Jurkat, Clone E6-1 (cell line): ENCODE measurements at places on chromosomes 7 and 10.

GRCh38 chr7:42250411-42250810 lies 13.4 kb upstream of the GLI3 start:
- no peak for DNase-seq

DNA sequence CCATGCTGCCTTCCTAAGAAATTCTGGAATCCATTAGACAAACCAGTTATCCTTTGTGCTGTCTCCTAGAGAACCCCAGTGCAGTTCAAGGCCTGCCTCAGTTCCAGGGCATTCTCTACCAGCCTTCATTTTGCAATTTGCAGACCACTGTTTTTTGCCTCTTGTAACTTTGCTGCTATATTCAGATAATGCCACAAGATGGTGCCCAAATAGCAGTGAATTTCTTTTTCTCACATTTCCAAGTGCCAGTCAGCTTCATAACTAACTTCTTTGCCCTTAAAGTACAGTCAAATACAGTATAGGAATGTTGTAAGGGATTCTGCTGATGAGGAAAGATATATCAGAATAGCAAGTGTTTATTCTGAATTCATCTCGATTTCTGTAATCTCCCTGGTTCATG lies 25.2 kb downstream of the LOXL4 start:
- no peak for DNase-seq

DNA sequence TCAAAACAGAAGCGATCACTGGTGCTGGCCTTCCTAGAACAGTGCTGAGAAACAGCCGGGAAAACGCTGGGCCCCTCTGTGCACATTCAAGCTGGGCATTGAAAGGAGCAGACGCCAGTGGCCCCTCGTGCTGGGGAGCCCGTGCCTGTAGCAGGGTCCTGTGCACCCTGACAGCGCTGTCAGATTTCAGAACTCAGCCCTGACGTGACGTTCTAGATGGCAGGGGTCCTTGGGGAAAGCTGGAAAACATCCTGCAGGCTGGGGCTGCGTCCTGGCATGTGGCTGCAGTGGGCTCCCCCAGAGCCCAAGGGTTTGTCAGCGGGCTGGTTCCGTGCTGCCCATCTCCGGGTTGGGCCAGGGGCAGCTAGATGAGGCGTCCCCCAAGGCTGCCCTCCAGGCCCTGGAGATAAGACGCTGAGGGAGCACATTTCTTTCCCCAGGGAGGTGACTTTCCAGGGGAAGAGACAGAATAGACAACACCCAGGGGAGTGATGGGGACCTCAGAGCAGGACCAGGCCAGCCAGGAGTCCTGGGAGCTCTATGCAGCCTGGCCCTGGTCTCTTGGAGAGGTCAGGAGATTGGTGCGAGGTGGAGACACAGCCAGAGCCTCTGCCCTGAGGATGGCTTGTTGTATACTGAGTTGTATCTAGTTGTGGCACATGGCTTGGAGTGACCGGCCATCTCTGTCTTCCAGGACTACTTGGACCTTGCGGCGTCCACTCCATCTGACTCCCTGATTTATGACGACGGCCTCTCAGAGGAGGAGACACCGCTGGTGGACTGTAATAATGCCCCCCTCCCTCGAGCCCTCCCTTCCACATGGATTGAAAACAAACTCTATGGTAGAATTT lies 12.1 kb upstream of the CSGALNACT2 start:
- no peak for DNase-seq

GRCh38 chr10:3871424-3871996 lies 86.5 kb upstream of the KLF6 start:
- DNase-seq: no peak

- no peak for DNase-seq
These were observed 799 bp downstream of the INTS1 start for GRCh38 chr7:1503390-1503789.

DNA sequence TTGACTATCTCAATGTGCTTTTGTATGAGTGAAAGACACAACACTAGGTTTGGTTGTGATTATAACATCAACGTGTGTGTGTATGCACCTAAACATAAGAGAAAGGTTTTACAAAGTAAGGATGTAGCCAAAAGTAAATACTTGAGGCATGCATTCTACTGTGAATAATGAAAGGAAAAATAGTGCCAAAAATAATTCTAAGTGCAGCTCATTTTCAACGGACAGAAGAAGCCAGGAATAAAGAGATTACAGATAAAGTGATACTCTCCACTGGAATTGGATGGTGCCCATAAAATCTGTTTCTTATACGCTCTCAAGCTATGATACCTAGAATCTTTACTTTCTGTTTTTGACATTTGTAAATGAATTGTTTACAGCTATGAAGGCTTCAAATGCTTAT lies 135.0 kb upstream of the TMEM72 start:
- no peak for DNase-seq

GRCh38 chr10:128210215-128211063 lies 84.2 kb upstream of the MKI67 start:
- no peak for DNase-seq

DNA sequence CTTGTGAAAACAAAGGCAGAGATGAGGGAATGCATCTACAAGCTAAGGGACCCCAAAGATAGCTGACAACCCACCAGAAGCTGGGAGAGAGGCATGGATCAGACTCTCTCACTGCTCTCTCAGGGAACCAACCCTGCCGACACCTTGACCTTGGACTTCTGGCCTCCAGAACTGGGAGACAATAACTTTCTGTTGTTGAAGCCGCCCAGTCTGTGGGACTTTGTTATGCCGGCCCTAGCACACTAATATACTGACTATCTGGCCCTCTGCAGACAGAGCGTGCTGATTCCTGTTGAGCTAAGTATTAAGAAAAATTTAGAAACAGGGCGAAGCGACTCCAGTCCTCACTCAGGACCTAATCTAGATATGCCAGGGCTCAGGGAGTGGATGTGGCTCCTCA lies 144.3 kb upstream of the TCF7L2 start:
- no peak for DNase-seq

DNA sequence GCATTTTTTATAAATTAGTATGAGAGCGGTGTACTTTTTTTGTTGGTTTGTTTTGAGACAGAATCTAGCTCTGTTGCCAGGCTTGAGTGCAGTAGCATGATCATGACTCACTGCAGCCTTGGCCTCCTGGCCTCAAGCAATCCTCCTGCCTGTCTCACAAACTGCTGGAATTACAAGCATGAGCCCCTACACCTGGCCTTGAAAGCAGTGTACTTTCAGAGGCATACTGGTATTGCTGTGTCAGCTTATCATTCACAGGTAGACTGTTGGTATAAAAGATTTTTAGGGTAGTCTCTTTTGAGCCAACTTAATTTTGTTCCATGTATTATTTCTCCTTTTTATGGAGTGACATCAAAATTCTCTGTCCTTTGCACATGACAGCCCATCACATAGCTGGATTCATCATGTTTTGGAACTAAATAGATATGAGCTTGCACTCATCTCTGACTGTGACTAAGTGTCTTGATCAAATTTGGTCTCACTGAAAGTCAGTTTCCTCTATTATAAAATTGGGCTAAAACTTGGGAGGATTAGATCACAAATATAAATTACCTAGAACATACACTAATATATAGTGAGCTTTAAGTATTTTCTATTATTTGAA lies 12.4 kb downstream of the GNAT3 start:
- DNase-seq: no peak

- no peak for DNase-seq
These were observed 51.0 kb downstream of the BTRC start for GRCh38 chr10:101405001-101405400.

- no peak for DNase-seq
These were observed 104.9 kb downstream of the VPS50 start for GRCh38 chr7:93337052-93337451.

GRCh38 chr7:127582361-127582760 lies 3.0 kb downstream of the GCC1 start:
- no peak for DNase-seq

DNA sequence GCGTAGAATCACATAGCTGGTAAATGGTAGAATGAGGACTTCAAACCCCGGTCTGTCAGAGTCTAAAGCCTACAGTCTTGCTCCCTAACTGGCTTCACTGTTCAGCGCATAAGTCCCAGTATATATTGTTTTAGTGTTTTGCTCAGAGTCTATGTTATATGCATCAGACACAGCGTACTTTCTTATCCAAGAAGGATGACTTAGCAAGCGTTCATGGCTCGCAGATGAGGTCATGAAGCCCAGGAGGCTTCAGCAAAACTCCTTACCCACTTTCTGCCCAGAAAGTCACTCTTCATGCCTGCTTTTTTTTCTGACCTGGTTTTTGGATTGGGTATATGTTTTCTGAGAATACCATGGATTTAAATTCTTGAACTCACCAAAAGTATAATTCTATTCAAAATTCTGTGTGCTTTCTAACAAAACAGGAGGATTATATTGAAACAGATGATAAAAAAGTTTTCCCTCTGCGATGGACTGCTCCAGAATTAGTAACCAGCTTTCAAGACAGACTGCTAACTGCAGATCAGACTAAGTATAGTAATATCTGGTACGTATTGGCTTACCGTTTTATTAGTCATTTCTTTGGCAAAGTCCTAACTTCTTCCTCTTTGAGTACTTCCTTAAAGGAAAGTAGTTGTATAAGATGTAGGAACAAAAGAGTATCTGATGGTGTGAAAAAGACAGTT lies 24.6 kb upstream of the BHLHA15 start:
- no peak for DNase-seq

GRCh38 chr10:60977161-60978122 lies 33.5 kb upstream of the RHOBTB1 start:
- DNase-seq: no peak

- no peak for DNase-seq
These were observed 30.0 kb downstream of the MAT1A start for GRCh38 chr10:80259405-80259871.

- DNase-seq: no peak
These were observed 7.2 kb downstream of the RGS10 start for GRCh38 chr10:119535305-119535704.

DNA sequence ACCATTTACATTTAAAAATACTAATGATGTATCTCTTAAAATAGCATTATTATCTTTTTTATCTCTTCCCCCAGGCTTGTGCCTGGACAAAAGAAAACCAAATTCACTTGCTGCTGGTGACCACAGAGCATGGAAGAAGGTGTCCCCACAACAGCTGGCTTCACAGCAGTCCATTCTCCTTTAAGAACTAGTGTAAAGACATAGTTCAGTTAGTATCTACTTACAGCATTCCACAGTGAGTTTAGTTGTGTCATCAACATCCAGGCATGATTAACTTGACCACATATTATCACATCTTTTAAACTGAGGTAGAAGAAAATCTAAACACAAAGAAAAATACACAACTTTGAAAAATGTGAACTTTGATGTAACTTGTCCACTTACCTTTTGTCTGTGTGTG lies 55.0 kb downstream of the LRRC17 start:
- DNase-seq: no peak

- no peak for DNase-seq
These were observed 1027.5 kb downstream of the GATA3 start for GRCh38 chr10:9081961-9082360.

- DNase-seq: no peak
These were observed 180.3 kb upstream of the TNS3 start for GRCh38 chr7:47762207-47762606.

- DNase-seq: no peak
These were observed 378.8 kb upstream of the C7orf33 start for GRCh38 chr7:148211740-148212151.

GRCh38 chr7:17355050-17355449 lies 56.6 kb downstream of the AHR start:
- DNase-seq: no peak

DNA sequence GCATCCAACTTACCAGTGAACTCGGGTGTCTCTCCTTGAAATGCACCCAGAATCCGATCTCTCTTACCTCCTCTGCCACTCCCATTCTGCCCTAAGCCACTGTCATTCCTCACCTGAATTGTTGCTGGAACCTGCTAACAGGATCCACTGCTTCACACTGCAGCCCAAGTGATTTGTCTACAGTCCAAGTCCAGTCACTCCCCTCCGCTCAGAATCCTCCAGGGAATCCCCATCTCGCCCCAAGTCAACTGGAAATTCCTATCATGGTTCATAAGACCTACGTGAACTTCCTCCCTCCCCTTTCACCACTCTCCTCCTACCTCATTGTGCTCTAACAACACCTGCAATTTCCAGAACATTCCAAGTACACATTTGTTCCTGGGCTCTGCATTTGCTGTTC lies 91.3 kb downstream of the SCRN1 start:
- no peak for DNase-seq

DNA sequence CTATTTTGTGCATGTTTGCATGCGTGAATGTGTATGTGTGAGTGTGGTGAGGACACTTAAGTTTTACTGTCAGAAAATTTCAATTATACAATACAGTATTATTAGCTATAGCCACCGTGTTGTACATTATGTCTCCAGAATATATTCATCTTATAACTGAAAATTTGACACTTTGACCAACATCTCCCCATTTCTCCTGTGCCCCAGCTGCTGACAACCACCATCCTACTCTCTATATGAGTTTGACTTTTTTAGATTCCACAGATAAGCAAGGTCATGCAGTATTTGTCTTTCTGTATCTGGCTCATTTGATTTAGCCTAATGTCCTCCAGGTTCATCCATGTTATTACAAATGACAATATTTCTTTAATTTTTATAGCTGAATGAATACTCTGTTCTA lies 195.0 kb downstream of the GPR37 start:
- DNase-seq: no peak

DNA sequence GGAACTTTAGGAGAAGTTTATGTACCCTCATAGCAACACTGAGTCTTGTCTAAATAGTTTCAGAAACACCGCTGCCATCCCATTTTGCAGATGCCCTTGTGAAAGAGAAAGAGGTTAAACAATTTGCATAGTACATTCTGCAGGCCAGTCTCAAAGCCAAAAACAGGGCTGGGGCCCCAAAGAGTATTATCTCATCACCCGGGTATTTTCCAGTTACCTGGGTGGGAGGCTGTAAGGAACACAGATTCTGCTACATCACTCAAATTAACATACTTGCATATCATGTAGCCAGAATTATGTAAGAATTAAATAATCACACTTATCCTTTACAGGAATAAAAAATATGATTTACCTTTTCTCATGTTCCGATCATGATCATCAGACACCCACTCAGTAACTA lies 3.1 kb upstream of the FAM171A1 start:
- no peak for DNase-seq

DNA sequence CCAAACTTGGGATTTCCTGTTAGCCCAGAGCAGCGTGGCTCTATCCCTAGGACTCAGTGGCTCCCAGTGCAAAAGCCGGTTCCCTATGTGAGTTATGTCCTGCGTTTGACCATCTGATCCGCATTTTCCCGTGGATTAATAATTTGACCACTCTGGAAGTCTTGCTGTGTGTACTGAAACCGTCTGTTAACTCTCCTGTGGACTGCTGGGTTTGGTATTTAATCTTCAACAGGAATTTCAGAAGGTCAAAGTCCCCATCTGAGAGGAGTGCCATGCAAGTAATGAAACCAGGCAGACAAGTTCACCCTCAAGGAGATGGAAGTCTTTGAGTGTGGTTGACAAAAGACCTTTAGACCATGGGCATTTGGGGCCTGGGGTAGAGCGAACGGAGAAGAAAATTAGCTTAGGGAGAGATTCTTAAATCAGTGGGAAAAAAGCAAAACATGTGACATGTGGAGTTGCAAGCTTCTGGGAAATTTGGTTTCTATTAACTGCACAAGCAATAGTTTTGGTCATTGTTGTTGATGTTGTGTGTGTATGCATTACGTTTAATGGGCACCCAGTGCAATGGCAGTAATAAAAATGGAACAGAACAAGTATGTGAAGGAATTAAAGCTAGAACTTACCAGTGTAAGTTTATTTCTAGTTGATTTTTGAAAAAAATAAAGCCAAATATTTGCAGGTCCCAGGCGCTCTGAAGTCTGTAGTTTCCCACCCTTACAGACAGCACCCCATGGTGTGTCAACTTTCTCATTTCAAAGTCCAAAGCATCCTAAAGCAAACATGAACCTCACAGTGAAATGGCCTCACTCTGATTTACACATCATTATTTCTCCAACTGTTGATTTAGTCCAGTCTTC lies 38.2 kb downstream of the LYZL1 start:
- no peak for DNase-seq
